Stromal cell of bone marrow (primary cell): ENCODE measurements at places on chromosomes 7 and 10.

DNA sequence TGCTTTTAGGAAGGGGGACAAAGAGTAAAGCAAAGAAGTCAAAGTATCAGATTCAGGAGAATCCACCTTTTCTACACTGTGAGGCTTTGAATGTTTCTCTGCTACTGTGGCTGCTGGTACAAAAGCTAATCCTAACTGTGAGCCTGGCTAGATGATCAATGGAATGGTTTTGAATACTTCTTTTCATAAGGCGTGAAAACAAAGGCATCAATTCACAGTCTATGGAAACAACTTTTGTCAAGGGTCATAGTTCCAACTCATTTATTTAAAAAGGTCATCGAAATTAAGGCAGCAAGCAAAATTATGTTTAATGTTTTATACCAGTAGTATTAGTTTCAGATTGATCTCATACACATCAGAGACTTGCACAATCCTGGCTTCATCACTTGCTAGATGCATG is 118.1 kb downstream of the CTTNBP2 start:
- DNase-seq, result no peak

DNA sequence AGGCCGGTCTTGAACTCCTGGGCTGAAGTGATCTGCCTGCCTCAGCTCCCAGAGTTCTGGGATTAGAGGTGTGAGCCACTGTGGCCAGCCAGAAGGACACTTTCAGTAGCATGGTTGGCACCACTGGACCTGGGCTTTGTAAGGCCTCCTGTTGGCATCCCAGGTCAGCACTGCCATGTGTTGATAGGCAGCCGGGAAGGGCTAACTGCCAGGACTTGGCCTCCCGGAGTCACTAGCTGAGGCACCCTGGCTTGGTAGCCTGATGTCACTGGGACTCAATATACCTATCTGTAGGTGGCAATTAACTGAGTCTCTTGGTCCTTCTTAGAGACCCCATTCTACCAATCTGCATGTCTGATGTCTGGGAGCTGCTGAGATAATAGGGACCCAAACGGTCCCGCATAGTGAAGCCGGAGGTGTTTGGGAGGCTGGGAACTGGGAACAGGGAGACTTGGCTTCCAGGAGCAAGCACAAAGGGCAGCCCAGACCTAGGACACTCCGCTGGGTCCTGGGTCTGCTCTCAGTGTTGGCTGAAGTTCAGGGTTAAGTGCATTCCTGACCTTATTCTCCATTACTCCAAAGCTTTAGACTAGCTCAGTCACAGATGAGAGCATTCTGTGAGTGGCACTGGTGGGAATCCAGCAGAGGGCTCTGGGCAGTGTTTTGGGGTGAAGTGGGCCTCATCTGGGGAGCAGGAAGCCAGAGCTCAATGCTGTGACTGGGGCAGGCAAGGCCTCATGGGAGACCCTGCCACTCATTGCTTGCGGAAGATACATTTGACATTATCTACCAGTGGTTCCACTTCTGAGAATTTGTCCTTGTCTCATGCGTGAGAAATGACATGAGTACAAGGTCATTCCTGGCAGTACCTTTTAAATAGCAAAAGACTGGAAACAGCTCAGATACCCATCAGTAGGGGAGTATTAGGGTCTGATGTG is 2.7 kb downstream of the LHPP start:
- DNase-seq, result no peak

GRCh38 chr7:117839507-117839906 is 33.7 kb downstream of the CTTNBP2 start:
- DNase-seq, result no peak

DNA sequence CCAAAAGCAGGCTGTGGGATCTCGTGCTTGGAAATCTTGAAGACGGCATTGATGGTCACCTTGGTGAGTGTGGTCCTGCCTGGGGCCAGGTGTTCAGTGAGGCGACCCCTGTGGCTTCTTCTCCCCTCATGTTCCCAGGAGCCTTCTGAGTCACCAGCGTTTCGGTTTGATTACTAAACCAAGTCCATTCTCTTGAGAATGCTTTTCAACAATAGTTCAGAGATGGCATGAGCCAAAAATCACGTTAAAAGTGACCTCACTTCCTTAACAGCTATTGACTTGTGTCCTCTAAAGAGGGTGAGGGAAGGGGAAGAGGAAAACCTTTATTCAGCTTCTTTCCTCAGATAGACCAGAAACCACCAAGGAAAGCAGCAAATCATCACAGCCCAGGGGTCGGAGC is 315.2 kb downstream of the GATA3 start:
- no peak for DNase-seq

DNA sequence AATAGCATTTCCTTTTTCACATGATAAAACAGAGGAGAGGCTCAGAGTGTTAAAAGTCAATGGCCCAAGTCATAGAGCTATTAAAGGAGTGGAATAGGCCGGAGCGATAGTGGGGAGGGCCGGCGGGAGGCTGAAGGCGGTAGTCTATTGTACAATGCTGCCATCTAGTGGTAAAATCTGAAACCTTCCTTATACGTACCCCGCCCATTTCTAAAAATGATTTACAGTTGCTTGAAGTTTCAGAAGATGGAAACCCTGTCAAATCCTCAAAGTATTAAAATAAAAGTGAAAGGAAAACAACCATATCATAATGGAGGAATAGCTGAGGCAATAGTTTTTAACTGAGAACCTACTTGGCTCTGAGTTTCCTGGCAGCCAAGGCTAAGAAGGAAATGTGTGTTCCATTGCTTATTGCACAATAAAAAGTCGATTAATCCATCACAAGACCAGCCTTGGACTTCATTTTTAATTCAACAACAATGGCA is 209.1 kb downstream of the CCSER2 start:
- peak; percentile 42 for DNase-seq

GRCh38 chr7:151759591-151760042 is 117.3 kb downstream of the PRKAG2 start:
- DNase-seq, result no peak

DNA sequence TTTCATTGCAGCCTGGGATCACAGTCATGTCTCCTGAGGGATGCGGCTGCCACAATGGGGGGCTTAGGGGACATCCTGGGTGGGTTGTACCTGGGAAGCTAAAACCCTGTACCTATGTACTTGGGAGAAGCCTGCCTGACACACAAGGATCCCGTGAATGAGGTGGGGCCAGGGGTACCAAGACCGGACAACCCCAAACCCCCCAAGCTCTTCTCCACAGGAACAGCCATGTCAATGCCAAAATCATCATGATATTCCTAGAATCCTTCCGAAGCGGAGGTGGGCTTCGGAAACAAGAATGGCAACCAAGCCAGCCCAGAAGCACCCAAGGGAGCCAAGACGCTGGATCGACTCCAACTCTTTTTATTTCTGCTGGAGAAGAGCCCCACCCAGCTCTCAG is 260.3 kb upstream of the TCERG1L start:
- DNase-seq, result no peak

DNA sequence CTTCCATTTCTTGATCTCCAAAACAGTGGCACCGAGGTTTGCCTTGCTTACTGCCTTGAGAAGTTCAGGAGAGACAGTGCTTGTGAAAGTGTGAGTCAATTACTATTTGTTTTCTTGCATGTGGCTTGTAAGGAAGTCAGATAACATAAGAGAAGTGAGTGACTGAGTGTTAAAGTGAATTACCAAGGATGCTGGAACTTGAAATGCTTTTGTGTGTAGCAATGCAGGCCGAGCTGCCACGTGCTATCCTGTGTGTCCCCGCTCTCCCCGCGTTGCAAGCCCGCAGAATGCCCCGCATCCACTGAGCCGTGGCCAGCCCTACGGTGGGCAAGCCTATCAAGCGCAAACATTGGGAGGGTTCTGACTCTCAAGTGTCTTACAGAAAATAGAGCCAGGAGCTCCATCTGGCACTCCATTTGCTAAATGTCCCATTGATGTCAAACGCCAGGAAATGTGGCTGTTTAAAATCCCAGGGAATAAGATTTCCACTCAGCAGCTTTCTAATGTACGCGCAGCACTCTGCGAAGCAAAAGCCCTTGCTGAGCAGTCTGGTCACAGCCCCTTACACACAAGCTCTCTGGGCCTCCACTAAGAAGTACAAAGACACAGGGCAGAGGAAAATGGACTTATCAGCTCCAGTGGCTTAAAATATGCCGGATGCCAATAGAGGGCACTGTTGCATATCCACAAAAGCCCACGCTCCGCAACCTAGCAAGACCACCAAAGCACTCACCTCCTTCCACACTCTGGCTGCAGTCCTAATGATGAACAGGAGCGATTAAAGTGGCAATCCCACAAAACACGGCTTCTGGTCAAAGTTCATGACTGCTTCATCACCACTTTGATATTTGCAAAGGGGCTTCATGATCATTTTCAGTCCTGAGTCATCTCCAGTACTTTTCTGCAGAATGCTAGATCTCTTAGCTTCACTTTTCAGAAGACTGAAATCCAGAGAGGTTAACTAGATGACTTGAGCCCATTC is 158.0 kb upstream of the ITGB1 start:
- DNase-seq, result no peak

- peak; percentile 66 for DNase-seq
These were observed 695.4 kb downstream of the LRMDA start for GRCh38 chr10:76126607-76127527.

GRCh38 chr10:24858288-24859270 is 93.8 kb downstream of the PRTFDC1 start:
- DNase-seq, result no peak

GRCh38 chr10:99279626-99280111 is 44.0 kb upstream of the HPSE2 start:
- peak; percentile 1 for DNase-seq

GRCh38 chr10:88039496-88040200 is 176.2 kb downstream of the PTEN start:
- no peak for DNase-seq

- no peak for DNase-seq
These were observed 653.2 kb upstream of the MKI67 start for GRCh38 chr10:128779416-128779815.

GRCh38 chr10:110241841-110242240 is 34.4 kb downstream of the MXI1 start:
- DNase-seq, result no peak

- DNase-seq, result no peak
These were observed 52.8 kb upstream of the AOAH start for GRCh38 chr7:36777062-36777461.

- DNase-seq, result no peak
These were observed 37.1 kb downstream of the COL26A1 start for GRCh38 chr7:101399759-101400158.

DNA sequence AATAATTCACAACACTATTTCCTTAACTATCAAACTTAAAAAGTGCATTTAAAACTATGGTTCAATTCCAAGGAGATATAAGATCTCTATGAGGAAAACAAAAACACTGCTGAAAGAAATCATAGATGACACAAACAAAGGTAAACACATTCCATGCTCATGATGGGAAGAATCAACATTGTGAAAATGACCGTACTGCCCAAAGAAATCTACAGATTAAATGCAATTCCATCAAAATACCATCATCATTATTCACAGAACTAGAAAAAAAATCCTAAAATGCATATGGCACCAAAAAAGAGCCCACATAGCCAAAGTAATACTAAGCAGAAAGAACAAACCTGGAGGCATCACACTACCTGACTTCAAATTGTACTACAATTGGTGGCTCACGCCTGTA is 159.9 kb upstream of the EEPD1 start:
- DNase-seq, result no peak

GRCh38 chr7:12594122-12594897 is 23.8 kb downstream of the SCIN start:
- no peak for DNase-seq

GRCh38 chr7:94618126-94618525 is 37.8 kb downstream of the SGCE start:
- no peak for DNase-seq

- peak; percentile 79 for DNase-seq
These were observed 194.0 kb downstream of the HDAC9 start for GRCh38 chr7:18689551-18689950.

DNA sequence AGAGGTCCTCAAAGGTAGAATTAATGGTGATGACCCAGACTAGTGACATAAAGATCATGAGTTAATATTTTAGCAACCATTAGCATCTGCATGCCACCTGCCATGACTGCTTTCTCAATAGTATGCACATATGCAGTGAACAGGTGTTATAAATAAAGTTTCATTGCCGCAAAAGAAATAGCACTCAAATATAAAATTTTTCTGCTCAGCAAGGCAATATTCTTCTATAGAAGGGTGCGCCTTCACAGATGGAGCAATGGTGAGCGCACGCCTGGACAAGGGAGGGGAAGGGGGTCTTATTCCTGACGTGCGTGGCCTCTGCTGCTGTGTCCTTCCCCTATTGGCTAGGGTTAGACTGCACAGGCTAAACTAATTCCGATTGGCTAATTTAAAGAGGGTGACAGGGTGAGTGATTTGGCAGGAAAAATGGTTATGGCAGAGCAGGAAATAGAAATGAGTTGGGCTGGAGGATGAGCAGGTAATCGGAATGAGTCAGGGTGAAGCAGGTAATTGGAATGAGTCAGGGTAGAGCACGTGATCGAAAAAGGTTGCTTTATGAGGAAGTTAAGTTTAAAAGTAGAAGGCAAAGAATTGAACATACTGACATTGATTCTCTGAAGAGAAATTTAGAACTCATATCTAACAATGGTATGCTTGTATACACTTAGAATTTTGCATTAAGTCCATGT is 24.7 kb upstream of the TRIM24 start:
- DNase-seq, result no peak

DNA sequence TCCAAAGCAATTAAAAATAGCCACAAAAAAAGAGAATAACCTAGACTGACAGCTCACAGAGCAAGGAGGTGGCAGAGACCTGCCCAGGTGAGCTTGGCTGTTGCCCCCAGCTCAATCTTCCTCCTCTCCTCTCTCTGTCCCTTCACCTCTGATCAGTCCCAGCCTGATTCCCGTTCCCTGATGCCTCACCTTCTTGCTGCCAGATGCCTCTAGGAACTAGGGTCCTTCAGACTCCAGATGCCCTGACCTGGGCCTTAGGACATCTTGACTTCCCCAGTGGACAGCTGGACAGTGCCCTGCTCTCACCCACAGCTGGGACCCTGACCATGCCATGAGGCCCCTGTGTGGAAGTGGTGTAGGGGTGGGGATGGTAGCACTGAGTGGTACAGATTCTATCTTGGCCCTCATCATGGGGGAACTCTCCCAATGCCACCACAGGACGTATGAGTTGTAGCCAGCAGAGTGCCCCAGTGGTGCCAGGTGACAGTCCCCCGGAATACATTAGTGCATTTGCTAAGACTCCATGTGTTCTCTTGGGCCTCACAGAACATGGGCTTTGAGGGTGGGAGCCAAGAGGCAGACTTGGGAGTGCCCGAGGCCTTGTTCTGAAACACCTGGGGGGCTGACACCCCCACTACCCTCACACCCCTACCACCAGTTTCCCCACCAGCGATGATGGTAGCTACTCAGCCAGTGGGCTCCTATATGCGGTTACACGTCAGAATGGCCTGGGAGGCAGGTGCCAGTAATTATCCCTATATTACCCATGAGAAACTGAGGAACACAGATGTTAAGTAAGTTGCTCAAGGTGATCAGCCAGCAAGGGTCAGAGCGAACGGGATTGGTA is 2.0 kb downstream of the DEPP1 start:
- no peak for DNase-seq

DNA sequence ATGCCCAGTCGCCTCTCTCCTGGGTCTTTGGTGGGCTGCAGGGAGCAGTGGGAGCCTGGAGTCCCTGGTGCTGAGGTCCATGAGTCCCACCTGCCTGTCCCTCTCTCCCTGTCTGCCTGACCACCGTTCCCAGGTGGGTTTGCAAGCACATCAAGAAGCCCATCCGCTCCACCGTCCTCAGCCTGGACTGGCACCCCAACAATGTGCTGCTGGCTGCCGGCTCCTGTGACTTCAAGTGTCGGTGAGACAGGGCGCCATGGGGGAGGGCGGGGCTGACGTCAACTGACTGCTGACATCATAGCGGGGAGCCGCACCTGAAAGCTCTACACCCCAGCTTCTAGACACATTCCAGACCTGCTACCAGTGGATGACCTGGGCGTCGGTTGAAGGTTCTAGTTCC is 15.2 kb downstream of the ARPC1B start:
- DNase-seq, result no peak
